ENCODE measurements at places on chromosomes 2 and 18.

DNA sequence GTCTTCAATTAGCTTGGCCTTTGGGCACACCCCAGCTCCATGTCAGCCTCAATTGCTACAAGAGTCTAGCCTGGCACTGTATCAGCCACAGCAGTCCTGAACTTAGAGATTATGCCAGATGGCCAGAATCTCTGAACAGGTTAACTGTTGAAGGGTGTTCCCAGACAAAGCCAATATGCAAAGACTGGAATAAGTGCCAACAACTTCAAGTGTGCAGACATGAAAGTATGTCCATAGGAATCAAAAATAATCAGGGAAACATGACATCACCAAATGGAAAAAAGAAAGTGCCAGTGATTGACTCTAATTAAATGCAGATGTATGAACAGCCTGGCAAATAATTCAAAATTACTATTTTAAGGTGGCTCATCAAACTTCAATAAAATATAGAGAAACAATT is 98.5 kb upstream of the DOCK10 start:
- DNase-seq, result no peak

- no peak for DNase-seq
These were observed 6.1 kb downstream of the ADCY3 start for GRCh38 chr2:24913911-24914310.

DNA sequence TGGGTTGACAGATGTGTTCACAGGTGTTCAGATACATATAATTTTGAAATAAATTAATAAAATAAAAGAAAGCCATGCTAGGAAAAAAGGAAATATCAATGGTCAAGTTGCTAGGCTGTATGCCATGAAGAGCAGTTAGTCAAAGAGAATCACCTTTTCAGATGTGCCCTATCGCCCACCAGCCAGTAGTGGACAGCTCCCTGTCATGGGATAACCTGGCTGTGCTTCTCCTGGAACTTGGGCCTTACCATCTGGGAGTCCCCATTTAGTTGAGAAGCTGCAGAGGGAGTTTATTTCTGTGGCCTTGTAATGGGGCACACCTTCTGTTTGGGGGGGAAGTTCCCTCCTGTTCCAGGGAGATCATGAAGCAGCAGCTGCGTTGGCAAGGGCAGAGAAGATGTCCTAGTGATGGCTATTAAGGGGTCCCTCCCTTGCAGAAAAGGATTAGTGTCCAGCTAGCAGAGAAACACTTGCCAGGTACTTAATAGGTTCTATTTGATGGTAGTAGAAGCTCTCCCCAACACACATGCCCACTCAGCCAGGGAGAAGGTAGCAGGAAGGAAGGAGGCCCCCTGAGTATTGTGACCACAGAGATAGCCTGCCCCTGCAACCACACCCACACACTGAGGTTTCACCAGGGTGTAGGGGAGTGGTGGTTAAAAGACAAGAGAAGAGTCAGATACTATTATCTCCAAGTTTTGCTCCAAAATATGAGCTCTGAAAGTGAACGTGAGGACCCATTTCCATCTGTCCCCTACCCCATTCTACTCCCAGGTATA is 117.7 kb downstream of the B3GNT2 start:
- no peak for DNase-seq

GRCh38 chr2:37631292-37631691 is 40.1 kb downstream of the CDC42EP3 start:
- DNase-seq, result no peak

DNA sequence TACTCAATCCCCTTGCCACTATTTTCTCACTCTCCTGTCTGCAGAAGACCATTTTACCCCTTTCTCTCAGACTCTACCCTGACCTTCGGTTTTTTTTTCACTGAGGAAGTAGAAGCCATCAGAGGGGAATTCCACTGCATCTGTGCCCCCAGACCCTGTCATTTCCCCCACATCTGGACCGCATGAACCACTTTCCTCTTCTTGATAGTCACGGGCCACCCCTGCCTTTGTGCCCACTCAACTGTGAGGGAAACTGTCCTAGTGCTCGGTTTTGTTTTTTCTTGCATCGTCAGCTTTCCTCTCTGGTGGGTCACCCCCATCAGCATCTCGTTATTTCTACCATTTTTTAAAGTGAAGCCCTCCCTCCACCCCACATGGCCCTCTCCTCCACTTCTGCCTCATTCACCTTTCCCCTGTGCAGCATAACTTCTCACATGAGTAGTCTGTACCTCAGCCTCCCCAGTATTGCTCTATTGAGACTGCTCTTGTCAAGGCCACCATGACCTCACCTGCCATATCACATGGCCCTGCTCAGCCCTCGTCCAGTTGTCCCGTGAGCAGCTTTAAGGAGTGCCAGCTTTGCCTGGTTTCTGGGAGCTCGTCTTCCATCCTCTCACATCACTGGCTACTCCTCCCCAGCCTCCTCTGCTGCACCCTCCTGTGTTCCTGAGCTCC is 32.4 kb downstream of the TMEM87B start:
- no peak for DNase-seq
